NCI-H187 treated with DMSO at 0.1 percent for 48 hours (cell line): ENCODE measurements at places on chromosomes 12 and 14.

DNA sequence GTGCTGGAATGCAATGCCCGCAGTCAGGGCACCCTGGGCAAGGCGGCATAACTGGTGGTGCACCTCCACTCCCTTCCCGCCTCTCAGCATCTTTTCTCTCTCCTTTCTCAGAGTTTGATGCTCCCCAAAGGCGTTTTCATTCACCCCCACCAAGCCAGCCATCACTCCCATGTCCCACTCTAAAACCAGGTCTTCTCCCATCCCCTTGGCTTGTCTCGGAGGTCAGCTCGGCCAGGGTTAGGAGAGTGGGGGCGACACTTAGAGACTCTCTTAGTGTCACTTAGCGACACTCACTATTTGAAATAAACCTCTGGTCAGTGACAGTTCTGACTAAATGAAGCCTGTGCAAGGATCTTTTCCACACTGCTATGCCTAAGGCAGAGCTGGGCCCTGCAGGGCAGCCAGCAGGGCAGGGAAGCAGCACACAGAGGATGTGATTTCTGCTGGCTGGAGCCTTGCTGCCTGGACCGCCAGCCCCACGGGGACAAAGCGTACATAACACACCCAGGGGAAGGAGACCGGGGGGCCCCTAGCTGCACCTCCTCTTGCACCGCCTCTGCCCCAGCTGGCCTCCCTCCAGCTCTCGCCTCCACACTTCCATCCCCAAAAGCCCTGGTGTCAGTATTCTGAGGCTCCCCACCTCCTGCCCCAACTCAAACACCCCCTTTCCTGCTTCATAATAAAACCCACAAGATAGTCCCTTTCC lies 64.5 kb downstream of the VWF start:
- DNase-seq = no peak

DNA sequence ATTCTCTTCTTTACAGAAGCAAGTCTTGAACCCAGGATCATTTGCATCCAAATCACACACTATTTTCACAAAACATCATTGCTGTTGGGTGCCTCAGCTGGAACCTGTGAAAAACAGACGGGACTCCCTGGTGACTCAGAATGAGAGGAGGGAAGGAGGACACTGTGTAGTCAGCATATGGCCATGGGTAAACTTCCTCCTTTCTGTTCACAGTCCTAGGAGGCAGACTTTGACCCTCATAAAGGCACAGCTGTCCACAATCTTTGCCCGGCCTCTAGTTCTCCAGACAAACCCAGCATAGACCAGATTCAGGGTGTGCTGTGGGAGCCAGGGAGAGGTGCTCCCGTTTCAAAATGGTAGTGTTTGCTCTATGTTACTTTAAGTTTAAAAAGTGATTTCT lies 62.0 kb downstream of the DYRK2 start:
- no peak for DNase-seq

GRCh38 chr12:51593021-51593420 lies 2.0 kb downstream of the SCN8A start:
- no peak for DNase-seq

DNA sequence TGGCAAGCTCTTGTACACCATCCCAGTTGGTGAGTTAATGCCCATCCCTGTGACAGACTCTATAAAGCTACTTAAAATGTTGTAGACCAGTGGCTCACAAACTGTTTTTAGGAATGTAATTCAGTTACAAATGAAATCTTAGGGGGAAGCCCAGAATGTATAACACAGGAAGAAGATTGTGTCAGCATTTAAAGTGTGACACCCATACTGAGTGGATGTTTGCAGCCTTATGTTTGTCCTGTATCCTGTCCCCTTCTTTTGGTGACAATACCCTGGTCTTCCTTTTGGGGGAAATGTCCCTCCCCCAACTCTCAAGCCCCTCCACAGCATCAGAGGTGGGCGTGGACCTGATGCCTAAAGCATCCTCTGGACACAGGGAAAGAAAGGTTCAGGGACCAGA lies 47.6 kb upstream of the FAM222A start:
- no peak for DNase-seq

GRCh38 chr12:112807452-112807851 lies 15.9 kb downstream of the RPH3A start:
- no peak for DNase-seq

- peak; percentile 89 for DNase-seq
Observed at GRCh38 chr14:29462321-29462720, 465.3 kb downstream of the PRKD1 start.

GRCh38 chr12:75932241-75932640 lies 99.3 kb downstream of the PHLDA1 start:
- DNase-seq = no peak

GRCh38 chr12:27550653-27550975 lies 26.6 kb downstream of the PPFIBP1 start:
- DNase-seq = no peak

- DNase-seq = no peak
Observed at GRCh38 chr12:19045426-19045825, 84.1 kb upstream of the PLEKHA5 start.

- no peak for DNase-seq
Observed at GRCh38 chr12:105294886-105295479, 35.5 kb upstream of the C12orf75 start.

DNA sequence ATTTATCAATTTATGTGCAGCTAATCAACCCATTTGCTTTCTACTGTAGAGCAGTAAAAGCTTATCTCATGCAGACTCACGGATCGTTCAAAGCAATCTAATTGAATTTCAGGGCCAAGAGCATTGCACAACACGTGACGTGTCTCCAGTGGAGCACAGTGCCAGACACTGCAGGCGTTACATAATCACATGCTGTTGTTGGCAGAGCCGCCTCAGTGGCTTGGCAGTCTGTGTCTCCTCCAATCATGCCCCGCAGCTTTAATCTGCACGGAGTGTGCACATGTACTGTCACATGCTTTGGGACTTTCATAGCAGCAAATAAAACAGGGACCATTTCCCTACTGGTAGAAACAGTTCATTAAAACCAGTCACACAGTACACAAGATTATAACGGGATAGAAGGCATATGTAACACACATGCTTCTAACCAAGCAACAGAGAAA lies 309.3 kb downstream of the ITPR2 start:
- DNase-seq = no peak

DNA sequence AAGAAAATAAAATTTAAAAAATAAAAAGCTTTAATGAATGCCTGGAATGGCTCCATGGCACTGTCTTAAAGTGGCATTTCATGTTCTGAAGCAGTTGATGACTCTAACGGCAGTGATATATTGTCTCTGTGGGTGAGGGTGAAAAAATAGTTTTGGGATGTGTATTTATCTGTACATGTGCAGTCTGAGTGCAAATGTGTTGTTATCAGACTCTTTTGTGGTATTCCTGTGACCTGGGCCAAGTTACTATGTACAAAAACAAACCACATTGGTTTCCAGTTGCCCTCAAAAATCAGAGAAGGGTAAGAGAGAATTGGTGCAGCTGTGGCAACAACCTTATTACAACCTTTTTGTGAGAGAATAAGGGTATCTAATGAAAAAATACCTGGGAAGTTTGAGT lies 81.7 kb upstream of the CCDC91 start:
- DNase-seq = no peak

- no peak for DNase-seq
Observed at GRCh38 chr12:101552277-101552676, 42.5 kb upstream of the MYBPC1 start.

GRCh38 chr14:55450124-55450523 lies 9.7 kb upstream of the TBPL2 start:
- no peak for DNase-seq

- no peak for DNase-seq
Observed at GRCh38 chr14:58969951-58970751, 218.3 kb upstream of the DAAM1 start.

DNA sequence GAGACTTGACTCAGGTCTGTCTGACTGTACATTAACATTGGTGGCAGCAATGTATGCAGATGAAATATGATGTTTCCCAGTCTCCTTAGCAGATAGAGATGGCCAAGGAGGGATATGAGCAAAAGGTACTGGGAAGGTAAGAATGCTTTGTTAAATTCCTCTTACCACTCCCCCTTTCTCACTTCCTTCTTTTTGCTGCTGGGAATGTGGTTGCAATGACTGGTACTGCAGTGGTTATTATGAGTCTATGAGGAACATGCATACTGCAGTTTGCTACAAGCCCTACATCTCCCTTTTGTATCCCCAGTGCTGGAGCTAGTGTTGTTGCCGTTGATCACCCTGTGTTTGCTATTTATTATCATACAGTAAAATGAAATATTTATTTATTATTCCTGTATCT lies 35.9 kb downstream of the ALDH1L2 start:
- DNase-seq = no peak

DNA sequence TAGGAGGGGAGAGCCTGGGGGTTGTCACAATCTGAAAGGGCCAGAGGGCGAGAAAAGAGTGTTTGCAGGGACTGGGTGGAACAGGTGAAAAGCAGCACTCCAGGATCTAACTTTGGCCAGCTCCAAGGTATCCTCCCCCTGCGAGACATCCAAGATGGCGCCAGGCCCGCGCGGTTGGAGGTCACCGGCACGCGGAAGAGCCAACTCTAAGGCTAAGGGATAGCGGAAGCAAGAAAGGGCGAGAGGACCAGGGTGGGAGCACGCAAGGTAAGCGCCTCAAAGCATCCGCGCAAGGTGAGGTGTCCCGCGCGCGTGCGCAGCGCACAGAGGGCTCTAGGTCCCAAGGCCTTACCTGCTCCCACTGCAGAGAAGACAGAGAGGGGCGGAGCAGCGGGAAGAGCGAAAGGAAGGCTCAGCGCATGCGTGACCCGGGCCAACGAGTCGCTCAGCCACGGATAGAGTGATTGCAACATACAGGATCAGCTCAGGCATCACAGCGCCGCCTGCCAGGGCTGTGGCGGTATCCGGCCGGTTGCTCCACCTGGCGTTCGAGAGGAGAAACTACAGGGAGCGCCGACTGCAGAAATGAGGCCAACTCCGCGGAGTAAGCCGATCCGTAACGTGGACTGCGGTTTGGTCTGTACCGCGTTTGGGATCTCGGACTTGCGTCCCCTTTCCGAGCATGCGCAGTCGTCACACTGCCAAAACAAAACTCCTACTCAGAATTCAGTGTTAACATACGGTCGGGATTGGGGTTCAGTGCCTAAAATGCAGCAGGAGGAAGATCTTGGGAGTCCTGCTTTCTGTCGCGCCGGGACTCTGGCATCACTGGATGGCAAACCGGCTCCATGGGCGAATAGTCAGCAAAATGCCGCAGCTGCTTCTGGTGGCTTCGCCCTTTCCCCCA lies at the start of gene ATP5MC2:
Gene ATP5MC2, minus strand, starts transcription at position 383 of the 907 bp plus-strand sequence. CDS start 3,469 bp downstream, outside the sequence.
- peak; percentile 98 for DNase-seq

- no peak for DNase-seq
Observed at GRCh38 chr12:67578976-67579661, 69.4 kb upstream of the DYRK2 start.

DNA sequence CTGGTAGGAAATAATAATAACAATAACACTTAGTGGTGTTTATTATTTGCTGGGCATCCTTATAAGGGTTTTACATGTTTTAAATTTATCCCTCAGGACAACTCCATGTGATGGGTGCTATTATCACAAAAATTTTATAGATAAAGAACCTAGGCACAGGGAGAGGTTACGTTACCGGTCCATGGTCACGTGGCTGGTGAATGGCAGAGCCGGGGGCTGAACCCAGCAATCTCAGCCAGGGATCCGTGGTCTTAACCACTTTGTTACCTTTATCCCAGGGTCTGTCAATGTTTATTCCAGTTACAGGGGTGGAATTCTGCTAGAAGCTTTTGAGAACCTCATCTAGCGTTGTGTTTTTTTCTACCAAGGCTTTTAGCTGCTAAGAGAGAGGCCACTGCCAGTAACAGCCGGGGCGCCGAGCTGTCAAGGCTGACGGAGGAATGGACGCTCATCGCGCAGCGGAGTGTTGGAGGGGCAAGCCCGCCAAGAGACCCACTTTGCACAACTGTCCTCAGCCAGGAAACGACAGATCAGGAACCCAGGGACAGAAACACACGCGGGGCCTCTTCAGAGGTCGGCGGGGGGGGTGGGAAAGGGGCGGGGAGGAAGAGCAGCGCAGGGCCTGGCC lies 418 bp downstream of the AMN1 start:
- DNase-seq = no peak

DNA sequence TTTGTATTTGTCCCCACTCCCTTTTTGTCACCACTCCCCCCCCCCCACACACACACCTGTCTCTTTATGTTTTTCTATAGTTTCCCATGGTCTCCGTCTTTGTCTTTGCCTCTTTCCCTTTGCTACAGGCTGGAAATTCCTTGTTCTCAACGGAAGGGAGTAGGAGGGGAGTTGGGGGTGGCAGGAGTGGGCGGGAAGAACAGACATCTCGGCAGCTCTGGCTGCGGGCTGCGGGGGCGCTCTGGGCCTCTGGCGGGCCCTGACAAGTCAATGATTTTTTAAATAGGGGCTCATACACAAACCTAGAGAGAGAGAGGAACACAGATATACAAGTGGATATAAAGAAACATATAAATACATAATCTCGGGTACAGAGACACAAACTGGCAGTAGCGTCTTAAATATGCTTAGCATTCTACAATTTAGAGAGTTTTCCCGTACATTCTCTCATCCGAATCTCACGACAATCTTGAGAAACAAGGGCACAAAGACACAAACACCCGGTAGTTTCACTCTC lies 2.4 kb upstream of the NAB2 start:
- DNase-seq = no peak

- DNase-seq = no peak
Observed at GRCh38 chr14:91470216-91470615, 39.9 kb downstream of the PPP4R3A start.

- no peak for DNase-seq
Observed at GRCh38 chr12:47731723-47732122, 6.4 kb upstream of the ENDOU start.

DNA sequence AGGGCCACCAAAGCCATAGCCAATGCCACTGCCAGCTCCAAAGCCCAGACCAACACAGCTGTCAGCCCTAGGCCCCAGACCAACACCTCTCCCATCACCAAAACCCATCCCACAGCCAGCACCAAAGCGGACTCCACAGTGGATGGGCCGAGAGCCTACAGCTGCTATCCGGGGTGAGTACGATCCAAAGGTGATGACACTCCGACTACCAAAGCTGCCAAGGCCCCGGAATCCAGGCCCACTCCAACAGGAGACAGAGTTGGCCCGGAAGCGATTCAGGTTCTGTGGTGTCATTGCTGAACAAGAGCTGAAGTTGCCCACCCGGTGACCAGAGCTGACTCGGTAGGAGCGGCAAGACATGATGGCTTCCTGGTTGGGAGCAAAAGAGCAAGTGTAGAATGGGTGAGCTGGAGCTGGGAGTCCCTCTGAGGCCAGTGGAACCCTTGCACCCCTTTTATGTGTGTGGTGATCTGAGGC lies at the start of gene KRT84:
Gene KRT84, minus strand, starts transcription at position 427 of the 477 bp plus-strand sequence. Its CDS starts 67 bp downstream, at position 360.
- no peak for DNase-seq

DNA sequence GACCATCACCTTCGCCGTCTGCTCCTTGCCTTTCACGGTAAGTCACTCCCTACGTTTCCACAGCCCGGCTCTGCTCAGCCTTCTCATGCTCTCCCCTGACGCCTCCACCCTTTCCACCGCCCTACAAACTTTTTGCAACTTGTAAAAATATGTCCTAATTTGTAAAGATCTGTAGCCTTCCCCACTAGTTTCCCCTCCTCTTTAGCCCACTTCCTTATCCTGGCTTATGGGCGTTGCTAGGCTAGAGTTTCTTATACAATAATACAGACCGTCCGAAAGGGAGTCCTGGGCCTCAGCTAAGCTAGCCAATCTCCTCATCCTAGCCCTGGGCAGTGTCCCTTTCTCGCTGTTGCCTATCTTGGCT lies 1.2 kb downstream of the PTGER2 start:
- no peak for DNase-seq

- DNase-seq = no peak
Observed at GRCh38 chr14:91867316-91867988, at the start of gene TC2N. TSS of gene TC2N (minus strand) at chr14:91867536. CDS start at chr14:91813769, 53,767 bp downstream.
